NB4 (cell line): ENCODE measurements at places on chromosomes 5 and 9.
A peak's percentile ranks its signal among the peaks of the same experiment; 100 is the strongest.

DNA sequence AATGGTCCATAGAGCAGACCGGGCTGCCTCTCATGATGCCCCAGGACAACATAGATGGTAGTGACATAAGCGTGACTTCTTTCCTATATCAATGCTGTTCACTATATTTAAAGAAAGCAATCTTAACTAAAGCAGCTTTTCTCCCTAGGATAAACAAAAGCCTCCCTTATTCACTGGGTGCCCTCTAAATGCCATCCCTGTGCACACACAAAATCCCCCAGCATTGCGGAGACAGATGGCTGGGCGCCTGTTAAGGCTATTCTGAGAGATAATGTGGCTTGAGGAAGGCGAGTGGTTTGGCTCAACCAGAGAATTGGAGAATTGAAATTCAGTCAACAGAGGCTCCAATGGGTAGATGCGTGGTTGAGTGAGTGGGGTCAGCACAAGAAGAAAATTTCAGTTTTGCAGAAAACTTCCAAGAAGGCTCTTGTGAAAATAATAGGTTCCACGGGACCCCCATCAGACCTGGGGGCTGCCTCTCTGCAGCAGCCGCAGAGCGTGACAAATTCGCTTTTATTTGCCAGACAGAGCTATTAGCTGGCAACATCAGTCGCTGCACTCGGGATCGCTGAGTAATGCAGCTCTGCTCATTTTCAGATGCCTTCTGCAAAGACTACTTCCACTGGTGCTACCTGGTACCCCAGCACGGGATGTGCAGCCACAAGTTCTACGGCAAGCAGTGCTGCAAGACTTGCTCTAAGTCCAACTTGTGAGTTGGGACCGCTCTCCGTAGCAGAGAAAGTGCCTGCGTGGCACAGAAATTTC, 103.9 kb upstream of the ICE1 start:
- no peak for DNase-seq

GRCh38 chr5:139649082-139649991, 1.2 kb downstream of the CXXC5 start:
- DNase-seq, result peak; percentile 81

DNA sequence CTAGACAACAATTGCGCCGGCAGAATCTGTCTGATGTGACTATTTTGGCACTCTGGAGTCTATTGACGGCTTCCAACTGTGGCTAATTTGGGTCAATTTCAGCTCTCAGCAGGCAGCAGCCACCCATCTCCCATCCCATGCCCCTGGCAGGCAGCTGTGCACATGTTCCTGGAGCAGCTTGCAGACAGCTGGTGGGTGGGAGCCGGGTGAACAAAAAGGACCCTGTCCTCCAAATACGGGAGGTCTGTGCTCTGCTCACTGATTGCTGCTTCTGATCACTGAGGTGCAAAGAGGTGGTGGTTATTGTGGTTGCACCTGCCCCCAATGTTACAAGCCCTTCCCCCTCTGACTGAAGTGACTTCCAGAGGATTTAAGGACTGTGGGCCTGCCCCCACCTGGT, 45.0 kb upstream of the N4BP3 start:
- DNase-seq, result no peak

DNA sequence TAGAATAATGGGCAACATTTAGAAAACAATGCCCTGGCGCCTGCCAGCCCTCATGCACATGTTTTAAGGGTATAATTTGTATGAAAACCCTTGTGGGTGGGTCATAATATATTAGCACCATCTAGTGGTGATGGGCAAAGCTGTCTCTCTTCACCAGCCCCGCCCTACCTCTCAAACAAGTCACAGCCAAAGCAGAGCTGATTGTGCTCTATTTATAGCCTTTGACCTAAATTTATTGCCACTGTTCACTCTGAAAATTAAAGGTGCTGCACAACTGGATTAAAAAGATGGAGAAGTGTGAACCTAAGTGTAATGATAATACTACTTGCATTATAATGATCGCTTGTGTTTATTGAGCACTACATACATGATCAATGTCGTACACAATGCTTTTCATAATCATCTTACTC, 131.9 kb upstream of the ANKH start:
- peak; percentile 81 for DNase-seq

DNA sequence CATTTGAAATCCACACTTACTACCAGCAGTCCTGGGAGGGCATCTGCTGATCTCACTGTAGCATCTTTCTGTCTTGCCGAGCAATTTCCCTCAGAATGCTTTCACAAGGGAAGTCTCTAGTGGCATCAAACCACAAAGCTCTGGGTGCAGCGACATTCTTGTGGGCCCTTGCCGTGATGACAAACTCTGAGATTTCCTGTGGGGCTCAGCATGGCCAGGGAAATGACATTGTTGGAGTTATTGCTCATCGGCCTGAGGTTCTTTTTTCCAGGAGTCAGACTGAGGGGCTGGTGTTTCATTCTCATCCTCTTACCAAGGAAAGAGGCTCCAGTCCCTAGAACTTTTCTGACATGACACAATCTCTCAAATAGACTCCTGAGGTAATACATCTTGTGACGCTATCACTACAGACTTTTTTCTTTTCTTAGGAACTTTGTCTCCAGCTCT, 51.4 kb downstream of the PFDN1 start:
- DNase-seq, result peak; percentile 85

- no peak for DNase-seq
Measured at GRCh38 chr5:140795259-140795641, 598 bp downstream of the PCDHA2 start.

DNA sequence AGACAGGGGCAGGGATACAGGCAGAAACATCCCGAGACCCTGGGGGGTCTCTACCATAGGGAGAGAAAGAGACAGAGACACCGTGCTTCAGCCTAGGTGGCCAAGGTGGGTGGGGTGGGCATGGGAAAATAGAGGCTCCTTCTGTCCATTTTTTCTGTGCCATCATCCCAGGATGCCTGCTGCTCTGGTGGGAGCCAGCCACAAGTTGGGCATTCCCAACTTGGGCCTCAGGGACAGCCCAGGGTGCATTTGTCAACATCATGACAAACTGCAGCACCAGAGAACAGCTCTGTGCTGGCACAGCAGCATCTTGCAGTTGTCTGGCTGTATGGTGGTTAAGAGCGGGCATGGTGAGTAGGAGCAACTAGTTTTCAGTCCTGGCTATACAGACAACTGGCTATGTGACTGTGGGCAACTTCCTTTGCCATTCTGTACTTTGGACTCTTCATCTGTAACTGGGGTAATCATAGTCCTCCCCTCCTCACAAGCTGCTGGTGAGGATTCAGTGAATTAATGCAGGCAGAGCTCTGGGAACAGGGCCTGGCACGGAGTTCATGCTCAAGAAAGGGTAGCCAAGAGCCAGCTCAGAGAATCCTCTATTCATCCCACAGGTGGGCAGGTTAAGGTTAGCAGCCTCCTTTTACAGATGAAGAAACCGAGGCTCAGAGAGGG, 100.4 kb downstream of the RGS3 start:
- no peak for DNase-seq

DNA sequence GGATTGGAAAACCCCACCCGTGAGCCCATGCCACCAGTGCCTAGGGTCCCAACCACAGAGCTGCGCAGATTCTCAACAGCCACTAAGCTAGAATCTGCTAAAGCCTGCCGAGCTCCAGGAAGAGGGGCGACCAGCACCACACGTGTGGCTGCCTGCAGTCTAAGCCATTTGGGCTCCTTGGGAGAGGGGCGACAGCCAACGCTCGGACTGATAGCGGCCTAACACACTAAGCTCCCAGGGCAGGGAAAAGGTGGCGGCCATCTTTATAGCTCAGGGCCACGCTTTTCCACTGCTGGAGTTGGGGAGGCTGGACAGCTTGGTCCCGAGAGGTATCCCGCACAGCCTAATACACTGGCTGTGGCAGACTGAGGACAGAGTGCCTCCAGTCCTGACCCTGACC, 631.8 kb downstream of the CETN3 start:
- no peak for DNase-seq
